ENCODE measurements at places on chromosomes 11 and 22.

DNA sequence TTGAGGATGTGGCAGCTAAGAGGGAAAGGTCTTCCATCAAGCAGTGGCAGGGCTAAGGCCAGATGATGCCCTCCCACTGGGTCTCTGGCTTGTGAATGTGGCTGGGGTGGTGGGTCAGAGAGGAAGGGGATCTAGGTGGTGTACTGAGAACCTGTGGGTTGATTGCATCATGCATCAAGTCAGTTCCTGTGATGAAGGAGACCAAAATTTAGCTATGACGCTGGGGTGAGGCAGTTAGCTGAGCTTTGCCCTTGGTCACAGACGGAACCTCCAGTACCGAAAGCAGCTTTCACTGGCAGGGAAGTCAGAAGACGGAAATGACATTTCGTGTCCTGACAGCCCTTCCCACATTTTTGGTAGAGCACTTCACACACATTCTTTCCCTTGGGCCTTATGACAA, 20.7 kb downstream of the ATG16L2 start:
- DNase-seq = no peak

DNA sequence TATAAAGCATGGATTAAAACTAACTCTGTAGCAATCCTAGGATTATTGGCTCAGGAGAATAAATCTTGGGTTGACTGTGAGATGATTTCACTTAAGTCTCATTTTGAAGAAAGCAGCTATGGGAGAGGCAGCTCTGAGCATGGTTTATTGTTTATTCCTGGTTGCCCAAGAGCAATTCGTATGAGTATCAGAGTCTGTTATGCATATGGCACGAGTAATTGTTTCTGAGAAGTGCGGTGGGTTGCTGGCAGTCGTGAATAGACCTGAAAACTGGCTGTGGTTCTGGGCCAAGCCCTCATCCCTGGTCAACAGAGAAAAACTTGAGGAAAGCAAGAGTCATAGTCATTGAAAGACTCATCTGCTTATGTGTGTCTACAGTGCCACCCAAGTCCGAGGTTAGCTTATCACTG, 26.8 kb downstream of the DIXDC1 start:
- DNase-seq = no peak

- DNase-seq = no peak
Observed at GRCh38 chr11:13368041-13368446, 90.5 kb downstream of the BMAL1 start.

GRCh38 chr11:86415026-86415425, 40.3 kb downstream of the CCDC81 start:
- DNase-seq = no peak

DNA sequence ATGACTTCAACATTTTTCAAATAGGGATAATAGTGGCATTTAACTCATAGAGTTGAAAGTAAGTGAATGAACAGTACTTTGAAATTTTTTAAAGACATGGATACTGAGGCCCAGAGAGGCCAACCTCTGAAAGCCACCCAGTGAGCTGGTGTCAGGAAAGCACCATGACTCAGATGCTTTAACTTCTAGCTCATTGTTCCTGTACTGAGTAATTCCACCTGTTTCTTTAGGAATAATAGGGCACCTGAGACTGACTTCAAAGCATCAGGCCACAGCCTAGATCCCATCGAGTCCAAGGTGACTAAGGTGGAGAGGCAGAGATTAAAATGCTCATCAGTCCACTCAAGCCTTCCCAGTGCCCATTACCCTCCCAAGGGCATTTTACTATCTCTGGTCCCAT, 491.8 kb upstream of the TENM4 start:
- no peak for DNase-seq

DNA sequence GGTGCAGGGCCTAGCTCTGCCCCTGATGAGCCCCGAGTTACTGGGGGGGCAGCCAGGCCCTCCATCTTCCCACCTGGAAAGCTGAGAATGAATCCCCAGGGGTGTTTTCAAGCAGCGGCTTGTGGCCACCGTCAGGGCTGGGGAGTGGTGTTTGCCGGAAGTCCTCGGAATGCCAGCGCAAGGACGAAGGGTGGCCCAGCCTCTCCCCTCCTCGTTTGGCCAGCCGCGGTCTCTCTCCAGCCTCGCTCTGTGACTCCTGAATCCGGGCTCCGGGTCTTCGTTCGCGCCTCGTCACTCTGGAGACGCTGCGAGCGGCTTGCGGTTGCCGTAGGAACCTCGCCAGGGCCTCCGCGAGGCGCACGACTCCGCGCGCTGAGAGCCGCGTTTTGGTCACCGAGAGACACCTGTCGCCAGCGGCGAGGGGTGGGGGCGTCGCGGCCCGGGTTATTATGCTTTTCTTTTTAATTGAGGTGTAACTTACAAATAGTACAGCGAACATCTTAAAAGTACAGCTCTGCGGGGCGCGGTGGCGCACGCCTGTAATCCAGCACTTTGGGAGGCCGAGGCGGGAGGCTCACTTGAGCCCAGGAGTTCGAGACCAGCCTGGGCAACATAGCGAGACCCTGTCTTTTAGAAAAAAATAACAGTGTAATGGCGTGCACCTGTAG, 6.3 kb upstream of the KDELR3 start:
- peak; percentile 81 for DNase-seq

DNA sequence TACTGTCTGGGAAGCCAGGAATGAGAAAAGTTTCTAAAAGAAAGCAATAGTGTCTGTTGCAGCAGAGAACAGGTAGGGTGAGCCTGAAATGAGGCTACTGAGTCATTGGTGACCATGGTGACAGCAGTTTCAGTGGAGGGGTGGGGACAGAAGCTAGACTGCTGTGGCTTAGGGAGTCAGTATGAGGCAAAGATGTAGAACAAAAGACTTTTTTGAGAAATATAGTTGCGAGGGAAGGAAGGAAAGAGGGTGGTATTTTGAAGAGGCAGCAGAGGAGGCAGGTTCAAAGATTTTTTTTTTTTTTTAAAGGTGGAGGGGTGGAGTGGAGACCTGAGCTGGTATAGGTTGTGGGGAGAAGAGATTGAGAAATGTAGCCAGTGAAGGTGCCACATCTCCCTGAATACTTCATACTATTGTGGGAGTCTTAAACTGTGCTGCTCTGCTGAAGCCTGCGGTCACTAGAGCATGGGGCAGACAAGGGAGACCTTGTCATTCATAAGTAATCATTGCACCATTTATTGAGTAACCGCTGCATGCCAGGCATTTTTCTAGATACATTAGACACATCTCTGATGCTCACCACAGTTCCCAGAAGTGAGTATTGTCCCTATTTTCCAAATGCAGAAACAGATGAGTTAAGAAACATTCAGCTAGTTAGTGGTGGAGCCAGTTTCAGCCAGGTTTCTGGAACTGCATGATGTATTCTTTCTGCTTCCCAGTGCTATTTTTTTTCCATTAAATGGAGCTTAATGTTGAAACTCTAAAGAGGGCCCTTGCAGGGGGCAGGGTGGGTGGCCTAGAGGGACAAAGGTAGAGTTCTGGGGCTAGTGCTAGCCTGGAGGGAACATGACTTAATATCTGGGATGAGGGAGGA, 49.9 kb downstream of the STIM1 start:
- peak; percentile 77 for DNase-seq

DNA sequence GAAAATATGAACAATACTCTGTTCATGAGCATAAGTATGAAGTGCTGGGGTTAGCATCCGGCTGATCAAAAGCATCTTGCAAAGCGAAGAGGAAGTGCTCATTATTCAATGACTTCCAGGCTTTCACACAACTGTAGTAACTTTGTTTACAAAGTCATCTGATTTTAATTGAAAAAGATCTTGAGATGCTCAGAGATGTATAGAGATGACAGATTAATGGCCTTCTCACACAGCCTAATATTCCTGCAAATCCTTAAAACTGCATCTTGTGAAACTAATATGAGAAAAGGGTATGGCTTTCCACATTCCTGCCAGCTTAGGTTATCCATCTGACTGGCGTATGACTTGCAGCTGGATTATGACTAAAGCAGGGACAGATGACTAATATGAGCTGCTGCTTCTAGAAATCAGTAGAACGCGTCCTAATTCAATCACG, 125.4 kb downstream of the CASP12 start:
- DNase-seq = no peak

GRCh38 chr22:32996702-32997101, 61.5 kb downstream of the SYN3 start:
- no peak for DNase-seq

DNA sequence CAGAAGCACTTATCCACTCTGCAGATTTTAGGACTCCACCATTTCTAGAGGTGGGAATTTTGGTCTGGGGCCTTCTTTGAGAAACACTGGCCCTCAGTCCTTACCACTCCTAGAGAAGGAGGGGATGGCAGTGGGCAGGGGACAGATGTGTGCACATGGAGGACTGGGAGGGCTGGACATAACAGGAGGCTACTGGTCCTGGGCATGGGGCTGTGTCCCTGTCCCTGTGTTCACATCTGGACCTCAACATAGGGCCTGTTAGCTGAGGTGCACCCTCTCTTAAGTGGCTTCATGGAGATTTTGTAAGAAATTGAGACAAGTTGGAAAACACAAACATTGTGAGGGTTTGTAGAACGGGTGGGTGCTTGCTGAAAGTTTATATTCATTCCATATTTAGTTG, 103.4 kb downstream of the ATXN10 start:
- no peak for DNase-seq

GRCh38 chr22:27113641-27114040, 456.3 kb downstream of the MIAT start:
- DNase-seq = no peak

GRCh38 chr11:27640954-27641353, 59.3 kb downstream of the BDNF start:
- DNase-seq = no peak

- no peak for DNase-seq
Observed at GRCh38 chr22:43402128-43402527, 9.7 kb upstream of the MPPED1 start.

DNA sequence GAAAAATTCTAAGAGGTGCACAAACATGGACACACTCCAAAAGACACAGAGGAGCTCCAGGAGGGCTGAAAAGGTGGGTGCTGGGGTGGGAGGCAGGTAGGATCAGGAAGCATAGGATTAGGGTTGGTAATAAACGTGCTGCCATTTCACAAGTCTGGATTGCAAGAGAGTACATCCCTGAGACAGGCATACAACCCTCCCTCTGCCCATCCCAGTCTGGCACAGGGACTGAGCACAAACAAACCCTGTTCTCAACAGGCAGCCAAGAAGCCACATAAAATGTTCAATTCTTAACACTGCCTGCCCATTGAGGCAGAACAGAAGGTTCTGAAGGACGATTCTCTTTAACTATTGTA, 18.5 kb downstream of the SLC35F2 start:
- DNase-seq = no peak

DNA sequence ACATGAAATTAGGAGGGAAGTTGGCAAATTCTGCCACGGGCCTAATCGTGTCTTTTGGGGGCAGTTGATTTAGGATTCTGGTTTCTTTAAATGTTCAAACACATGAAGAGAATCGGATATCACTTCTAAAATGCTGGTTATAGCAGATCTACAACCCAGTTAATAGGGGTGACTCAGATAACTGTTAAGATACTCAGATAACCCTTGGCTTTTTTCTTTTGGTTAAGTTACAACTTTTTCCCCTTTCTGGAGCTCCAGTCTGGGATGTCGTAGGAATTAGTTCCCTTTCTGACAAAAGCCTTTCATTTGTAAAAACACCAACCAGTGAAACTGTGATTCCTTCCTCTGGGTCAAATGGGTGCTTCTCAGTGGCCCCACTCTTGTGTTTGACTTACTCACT, 976 bp downstream of the DEPDC7 start:
- no peak for DNase-seq

GRCh38 chr22:45425101-45425500, 11.6 kb downstream of the RIBC2 start:
- no peak for DNase-seq

DNA sequence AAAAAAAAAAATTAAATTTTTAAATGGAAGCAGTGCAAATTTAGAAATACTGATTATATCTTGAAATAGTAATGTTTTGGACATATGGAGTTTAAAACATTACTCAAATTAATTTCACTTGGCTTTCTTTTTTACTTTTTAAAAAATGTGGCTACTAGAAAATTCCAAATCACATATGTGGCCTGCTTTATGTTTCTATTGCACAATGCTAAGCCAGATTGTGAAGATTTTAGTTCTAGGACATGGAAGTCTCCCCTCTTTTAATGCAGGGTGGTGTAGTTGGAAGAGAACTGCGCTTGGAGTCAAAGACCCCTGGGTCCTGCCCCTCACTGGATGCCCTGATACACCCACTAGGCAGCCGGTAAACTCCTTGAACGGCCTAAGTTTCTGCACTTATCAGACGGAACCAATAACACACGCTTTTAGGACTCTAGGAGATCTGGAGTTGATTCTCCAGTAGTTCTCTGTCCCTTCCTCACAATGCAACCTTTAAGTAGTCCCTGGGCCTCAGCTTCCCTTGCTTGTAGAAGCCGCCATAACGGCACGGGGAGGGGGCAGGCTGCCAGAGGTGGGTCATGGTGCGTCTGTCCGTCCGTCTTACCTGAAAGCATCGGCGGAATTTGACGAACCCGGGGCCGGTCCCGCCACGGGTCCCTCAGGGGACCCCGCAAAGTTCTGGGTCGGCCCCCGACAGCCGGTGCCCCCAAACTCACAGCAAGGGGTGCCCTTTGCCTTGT, 505 bp downstream of the FAM227A start:
- DNase-seq = no peak

GRCh38 chr11:46050003-46050461, 71.2 kb downstream of the PHF21A start:
- DNase-seq = no peak

- DNase-seq = no peak
Observed at GRCh38 chr11:102800767-102801166, 2.8 kb upstream of the MMP1 start.

GRCh38 chr11:128455766-128456165, 131.6 kb downstream of the ETS1 start:
- DNase-seq = no peak

- no peak for DNase-seq
Observed at GRCh38 chr11:15055620-15056356, 17.6 kb upstream of the CALCB start.

DNA sequence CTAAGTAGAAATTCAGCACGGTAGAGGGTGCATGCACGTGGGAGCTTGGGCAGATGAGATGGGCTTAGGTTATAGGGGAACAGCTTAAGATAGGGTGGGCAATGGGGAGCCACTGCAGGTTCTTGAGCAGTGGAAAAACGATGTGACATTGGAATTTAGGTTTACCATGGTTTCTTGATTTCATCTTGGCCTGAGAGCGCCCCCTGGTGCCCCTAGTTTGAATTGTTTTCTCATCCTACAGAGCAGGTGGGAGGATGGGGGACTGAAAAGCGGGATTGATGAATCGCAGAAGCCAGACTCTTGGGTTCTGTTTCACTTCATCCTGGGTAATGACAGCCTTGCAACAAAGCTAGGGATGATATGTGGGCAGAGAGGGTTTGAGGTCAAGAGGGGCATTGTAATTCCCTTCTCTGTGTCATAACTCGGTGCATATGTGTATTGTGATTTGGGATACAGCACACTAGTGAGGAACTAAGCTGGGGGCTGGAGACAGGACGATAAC, 6.7 kb upstream of the MCAM start:
- peak; percentile 69 for DNase-seq

Measured in GM13977 (cell line).